ENCODE measurements at places on chromosomes 6 and 20.

DNA sequence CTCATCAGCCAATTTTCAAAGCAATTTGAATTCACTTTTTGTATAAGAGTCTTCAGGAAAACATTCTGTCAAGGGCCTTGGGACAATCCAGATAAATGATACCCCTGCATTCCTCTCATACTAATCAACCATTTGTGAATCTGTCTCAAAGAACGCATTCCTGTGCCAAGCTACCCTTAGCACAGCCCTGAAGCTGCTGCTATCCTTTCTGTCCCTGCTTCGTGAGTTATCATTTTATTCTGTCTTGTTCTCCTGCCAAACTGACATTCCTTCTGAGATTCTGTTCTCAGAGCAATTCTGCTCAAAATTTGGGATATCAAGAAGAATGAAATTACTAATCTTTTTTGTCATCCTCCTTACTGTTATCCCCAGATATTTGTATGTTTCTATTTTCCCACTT lies 213.9 kb upstream of the STXBP5 start:
- DNase-seq: peak; percentile 84

GRCh38 chr6:147283460-147283859 lies 79.2 kb downstream of the STXBP5 start:
- DNase-seq: no peak

DNA sequence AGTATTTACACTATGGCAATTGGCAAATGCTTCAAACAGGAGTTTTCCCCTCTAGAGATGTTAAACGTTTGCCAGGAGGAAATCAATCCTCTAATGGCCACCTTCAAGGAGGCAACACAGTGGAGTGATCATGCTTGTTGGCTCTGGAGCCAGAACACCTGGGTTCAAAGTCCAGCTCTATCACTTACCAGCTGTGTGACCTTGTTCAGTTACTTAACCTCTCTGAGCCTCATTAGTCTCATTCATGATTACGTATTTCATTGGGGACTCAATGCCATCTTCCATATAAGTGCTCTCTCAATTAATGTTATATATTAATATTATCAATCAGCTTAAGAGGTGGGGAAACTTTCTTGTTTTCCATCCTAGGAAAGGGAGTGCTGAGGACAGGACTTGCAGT lies 26.1 kb downstream of the SLC52A3 start:
- no peak for DNase-seq

DNA sequence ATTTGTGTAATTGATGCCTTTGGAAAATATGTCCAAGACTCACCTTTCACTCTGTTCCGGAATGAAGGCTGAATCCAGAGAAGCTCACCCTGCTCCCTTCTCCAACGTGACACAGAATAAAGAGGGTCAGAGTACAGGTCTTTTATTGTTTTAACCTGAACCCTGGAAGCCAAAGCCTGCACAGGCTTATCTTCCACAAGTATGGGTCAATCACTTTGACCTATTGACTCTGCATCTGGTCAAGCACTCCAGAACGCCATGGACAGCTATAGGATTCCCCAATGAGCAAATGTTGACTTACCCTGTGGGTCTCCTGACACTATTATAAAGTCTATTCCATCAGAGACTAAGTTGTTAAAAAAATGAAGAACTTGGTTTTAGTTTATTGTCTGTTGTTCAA lies 158.4 kb upstream of the MYLIP start:
- no peak for DNase-seq

- DNase-seq: no peak
These were observed 312.6 kb downstream of the C6orf118 start for GRCh38 chr6:164996838-164997237.

- DNase-seq: peak; percentile 75
These were observed 69.4 kb upstream of the NAA20 start for GRCh38 chr20:19947611-19948264.
